ENCODE measurements at places on chromosomes 5 and 9.

GRCh38 chr5:6858419-6858818, 145.2 kb downstream of the TENT4A start:
- no peak for DNase-seq

DNA sequence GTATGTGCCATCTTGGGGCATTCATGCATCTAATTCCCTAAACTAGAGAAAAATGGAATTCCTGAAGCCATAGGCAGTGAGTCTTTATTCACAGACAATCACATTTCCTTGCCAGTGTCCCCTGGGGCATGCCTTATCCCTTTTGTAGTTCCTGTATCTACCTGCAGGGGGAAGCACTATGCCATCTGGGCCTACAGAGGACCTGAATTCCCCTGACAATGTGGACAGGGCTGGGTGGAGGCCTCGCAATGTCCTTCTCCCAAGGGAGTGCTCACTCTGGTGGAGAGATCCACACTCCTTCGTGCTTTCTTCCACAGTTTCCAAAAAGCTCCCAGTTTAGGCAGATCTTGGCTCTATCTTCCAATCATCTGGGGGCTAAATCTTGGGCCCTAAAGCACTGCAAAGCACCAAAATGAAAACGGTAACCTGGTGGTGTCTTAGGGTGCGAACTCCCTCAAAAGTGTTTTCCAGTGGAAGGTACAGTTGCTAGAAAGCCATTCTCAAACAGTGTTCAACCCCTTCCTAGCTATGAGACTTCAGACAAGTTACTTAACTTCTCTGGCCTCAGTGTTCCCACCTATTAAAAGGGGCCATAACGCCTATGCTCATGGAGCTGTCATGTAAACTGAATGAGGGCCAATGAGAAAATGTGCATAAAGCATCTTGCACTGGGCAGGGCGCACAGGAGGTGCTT, 17.5 kb downstream of the WHRN start:
- peak; percentile 75 for DNase-seq

DNA sequence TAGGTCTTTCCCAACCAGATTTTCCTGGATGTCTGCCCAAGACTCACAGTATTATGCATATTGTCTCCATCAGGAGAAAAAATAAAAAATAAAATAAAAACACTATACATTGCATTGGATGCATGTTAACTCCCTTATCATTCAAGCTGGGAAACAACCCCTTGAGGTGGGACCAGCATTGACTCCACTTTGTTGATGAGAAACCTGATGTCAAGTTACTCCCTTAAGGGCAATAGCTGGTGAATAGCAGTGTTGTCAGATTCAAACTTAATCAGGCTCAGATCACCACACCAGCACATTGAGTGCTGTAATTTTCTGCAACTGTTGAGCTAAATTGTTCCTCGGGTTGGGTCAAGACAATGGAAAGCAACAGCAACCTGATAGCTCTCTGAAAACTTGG, 264.0 kb upstream of the TRIM32 start:
- DNase-seq = no peak

GRCh38 chr9:109923806-109924205, 143.8 kb downstream of the PALM2AKAP2 start:
- no peak for DNase-seq

- DNase-seq = no peak
Measured at GRCh38 chr5:16603701-16604100, 13.1 kb downstream of the RETREG1 start.

DNA sequence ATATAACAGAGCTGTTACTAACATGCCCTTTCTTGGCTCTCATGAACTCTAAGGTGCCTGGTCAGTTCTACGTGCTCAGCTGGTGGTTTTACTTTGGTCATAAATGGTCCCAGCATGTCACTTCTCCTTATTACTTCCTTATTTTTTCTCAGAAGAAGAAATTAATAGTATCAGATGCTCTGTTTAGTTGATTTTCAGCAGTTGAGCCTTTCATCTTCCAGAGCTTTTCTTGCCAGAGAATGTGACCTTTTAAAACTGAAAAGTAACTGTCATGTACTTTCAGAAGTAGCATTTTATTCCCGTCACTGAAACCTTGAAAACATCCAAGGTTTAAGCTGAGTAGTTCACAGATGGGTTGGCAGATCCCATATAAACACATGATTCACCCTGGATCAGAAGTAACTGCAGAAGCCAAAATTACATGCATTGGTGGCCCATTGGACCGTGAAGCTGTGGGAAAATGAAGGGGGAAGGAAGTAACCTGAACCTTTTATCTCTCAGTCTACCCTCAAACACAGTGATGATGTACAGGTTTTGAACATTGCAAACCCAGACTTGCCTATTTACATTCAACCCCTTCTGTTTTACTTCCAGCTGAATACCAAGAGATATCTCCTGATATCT, 50.5 kb downstream of the HACD4 start:
- no peak for DNase-seq

DNA sequence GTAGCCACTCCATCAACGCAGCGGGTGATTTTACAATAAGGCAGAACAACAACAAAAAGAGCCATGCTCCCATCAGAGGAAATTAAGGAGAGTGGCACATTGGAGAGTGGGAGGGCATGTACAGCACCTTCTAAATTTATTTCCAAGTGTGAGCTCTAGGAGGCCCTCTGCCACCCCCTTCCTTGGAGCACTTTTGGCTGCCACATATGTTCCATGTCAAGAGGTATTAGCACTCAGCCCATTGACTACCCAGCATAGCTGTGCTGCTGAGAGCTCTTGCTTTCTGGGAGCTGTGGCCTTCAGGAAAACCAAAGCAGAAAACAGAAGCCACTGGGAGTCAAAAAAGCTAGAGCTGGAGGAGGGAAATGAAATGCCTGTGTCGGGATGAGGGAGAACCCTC, 200.2 kb upstream of the PANK3 start:
- no peak for DNase-seq

GRCh38 chr9:121738411-121738810, 87.0 kb downstream of the DAB2IP start:
- DNase-seq = no peak
